Purkinje cell (primary cell): ENCODE measurements at places on chromosomes 7 and 10. TPM values are rescaled to one million over a fixed set of nuclear protein-coding genes. Genes with fewer than 3 reads are reported as not detected.

PTF1A gene
- polyA plus RNA-seq: 2.6 TPM in 1 of 2 replicates, not detected in the other

MUC3A gene
- not detected in 2 replicates for polyA plus RNA-seq

CSGALNACT2 gene
- polyA plus RNA-seq: 9.5 and 11.2 TPM in 2 replicates

PTPN20 gene
- 30.1 and 36.9 TPM in 2 replicates for polyA plus RNA-seq

ACSM6 gene
- polyA plus RNA-seq: not detected in 2 replicates

FGL2 gene
- 699 and 739 TPM in 2 replicates for polyA plus RNA-seq

CDC123 gene
- 96.9 and 166 TPM in 2 replicates for polyA plus RNA-seq
